ENCODE measurements at places on chromosomes 5 and 9.

GRCh38 chr9:136667214-136667939 lies 4.7 kb downstream of the EGFL7 start:
- DNase-seq: no peak

DNA sequence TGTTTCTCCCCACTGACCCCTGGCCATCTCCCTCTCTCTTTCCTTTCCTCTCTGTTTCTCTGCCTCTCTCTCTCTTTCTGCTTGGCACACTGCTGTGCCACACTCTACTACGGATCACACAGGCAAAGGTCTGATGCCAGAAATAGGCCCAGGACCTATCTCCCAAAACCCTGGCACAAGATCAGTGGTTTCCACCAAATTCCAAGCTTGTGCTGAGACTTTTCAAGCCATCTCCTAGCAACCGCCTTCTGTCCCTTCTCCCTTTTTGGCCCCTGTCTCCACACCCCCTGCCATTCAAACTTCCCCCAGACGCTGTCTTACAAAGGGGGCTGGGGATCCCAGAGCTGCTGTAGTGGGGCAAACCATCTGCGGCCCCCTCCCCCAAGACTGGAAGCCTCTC lies 38.5 kb upstream of the RARS1 start:
- DNase-seq: no peak

DNA sequence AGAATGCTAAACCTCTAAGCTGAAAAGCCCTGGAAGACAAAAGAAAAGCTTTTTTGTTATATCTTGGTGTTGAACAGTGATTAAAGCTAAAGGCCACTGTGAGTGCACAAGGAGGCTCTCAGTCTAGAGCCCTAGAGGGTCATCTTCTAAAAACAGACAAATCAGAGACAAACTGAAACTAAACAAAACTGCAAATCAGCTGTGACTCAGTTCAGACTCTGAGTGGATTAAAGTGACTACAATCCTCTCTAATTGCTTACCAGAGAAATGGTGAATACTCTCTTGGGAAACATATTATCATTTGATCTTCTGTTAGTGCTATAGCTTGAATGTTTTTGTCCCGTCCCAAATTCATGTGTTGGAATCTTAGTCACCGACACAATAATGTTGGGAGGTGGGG lies 491.9 kb downstream of the CDH18 start:
- no peak for DNase-seq

GRCh38 chr5:160835818-160836528 lies 16.0 kb downstream of the ATP10B start:
- no peak for DNase-seq

DNA sequence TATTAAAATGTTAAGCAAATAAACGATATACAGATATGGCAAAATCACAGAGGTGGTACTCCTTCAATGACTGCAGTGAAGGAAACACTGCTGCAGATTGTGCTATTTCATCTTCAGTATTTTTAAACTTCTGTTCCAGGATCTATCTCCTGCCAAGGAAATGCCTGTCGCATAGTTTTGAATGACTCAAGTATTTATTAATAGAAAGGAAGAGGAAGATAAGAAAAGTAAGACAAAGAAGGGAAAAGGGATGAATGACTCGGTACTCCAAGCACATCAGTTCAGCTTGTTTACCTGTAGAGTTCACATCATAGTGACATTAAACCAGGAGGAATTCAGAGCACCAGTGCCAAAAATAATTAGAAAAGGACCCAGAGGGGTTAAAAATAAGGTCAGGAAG lies 5.1 kb upstream of the GPX8 start:
- DNase-seq: no peak

- no peak for DNase-seq
Observed at GRCh38 chr5:178671602-178672144, 44.8 kb upstream of the CLK4 start.

DNA sequence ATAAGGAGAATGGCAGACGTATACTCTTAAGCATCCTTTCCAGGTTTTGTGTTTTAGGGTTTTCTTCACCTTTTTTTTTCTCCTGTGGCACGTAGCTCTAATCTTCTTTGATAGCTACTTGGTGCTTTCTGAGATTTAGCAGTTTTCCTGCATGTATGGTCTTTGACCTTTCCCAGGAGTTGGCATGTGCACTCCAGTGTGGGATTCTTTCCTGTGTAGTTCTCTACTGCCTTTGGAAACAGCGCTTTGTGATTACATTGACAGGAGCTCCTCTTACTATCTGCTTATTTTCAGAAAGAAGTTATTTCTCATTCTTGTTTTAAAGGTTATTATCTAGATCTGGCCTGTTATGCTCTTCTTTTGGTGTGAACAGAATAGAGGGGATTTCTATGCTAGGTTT lies 65.5 kb downstream of the UNC13B start:
- DNase-seq: no peak

- DNase-seq: no peak
Observed at GRCh38 chr5:175679411-175679810, 21.5 kb downstream of the HRH2 start.

GRCh38 chr5:163165277-163165676 lies 272.1 kb upstream of the CCNG1 start:
- DNase-seq: no peak

DNA sequence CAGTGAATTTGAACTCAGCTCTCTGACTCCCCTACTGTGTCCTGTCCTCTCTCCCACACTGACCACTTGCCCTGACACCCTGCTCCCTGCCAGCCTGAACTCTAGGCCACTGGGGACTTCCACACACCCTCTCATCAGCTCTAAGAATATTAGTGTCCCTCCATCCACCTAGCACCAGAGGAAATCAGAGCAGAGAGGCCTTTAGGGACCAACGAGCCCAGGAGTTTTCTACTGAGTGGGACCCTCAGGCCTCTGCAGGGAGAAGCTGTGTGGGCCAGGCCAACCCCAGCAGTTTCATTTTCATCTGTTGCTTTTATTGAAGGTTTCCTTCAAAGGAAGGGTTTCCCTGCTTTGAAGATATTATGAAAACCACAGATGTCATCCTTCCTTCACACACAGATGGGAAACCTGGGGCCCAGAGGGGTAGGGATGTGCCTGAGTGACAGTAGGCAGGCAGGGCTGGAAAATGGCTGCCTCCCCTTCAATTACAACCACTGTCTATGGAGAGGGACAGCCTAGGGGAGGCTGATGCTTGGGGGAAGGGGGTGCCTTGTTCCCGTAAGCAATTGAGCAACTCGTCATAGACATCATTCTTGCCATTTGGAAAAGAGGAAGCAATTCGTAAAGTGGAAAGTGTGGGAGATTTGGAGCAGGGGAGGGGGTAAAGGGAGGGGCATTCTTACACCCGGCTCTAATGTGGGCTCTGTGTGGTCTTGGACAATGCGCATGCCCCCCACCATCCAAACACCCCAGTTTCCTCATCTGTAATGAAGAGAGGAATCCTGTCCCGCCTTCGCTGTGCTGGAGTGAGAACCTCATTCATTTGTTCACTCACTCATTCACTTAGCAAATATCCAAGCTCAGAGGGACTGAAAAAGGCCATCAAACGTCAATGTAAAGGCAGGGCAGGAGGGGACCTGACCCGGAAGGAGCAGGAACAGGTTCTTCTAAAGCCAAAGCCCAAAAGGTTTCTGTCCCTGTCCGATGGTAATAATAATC lies 3.9 kb downstream of the GLIPR2 start:
- peak; percentile 65 for DNase-seq

DNA sequence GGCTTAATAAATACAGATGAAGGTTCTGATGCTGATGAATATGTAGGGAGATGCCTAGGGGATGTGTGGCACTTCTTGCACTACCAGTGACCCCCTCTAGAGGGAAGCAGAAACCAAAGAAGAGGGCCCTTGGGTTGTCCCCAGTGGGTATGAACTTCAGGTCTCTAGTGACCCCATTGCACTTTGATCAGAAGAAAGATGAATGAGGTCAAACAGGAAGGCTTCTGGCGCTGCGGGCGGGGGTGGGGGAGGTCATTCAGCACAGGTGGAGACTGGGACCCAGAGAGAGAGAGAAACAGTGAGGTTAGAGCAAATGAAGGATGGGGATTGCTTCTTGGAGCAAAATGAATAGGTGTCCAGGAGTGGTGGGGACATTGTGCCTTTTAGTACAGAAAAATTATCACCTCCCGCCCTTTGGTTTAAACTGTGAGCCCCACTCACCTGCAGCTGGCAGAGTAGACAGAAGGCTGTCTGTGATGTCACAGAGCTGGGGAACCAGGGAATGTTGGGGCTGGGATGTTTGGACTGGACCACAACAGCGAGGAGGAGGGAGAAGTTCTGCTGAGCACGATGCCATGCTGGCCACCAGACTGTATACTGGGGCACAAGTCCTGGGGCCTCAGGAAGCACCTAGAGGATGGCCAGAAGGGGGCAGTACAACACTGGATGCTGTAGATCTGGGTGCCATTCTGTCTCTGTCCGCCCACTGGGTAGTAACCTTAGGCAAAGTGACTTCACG lies at the start of gene TEX48:
TEX48 (minus strand) TSS at position 599 of the 739 bp plus-strand sequence. CDS start 10,469 bp downstream, outside the sequence.
- DNase-seq: peak; percentile 77

GRCh38 chr5:10307206-10308148 lies at the start of gene CMBL:
Gene CMBL (minus strand): TSS chr5:10307902. CDS start chr5:10290762, 17,140 bp downstream.
- no peak for DNase-seq

- no peak for DNase-seq
Observed at GRCh38 chr9:28365728-28366127, 792.4 kb upstream of the C9orf72 start.

DNA sequence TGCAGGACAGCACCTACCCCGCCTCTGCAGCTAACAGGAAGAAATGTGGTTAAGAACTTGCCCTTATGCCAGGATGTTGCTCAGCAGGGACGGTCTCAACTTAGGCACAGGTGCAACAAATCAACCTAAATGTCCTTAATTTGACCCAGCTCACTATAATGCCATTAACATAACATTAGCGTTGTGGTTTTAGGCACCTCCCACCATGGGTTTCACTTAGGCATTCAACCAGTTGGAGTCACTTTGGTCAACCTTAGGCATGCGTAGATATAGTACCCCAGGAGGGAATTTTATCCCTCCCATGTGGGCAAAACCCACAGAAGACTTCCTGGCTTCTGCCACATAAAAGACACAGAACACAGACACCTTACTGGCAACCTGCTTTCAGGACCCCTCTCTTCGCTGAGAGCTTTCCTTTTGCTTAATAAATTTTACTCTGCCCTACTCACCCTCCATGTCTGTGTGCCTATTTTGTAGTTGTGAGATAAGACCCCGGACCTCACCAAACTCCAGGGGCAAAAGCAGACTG lies 8.7 kb upstream of the ERAP1 start:
- DNase-seq: peak; percentile 63

- DNase-seq: no peak
Observed at GRCh38 chr5:165573445-165573844, 2068.0 kb downstream of the MAT2B start.

DNA sequence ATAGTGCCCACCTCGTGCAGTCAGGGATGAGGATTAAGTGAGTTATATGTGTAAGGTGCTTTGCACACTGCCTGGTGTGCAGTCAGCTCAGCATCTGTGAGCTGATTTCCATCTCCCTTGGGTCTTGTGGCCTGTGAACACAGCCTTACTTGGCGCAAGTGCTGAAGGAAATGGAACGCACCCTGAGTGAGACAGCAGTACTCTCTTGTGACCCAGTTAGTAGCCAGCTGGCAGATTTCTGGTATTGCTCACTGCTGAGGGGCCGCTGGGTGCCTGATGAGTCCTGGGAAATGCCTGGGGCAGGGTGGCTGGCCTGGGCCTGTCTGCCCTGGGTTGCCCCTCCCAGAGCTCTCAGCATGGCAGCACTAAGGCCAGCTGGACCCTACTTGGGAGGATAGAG lies 90.9 kb upstream of the BOD1 start:
- peak; percentile 19 for DNase-seq

DNA sequence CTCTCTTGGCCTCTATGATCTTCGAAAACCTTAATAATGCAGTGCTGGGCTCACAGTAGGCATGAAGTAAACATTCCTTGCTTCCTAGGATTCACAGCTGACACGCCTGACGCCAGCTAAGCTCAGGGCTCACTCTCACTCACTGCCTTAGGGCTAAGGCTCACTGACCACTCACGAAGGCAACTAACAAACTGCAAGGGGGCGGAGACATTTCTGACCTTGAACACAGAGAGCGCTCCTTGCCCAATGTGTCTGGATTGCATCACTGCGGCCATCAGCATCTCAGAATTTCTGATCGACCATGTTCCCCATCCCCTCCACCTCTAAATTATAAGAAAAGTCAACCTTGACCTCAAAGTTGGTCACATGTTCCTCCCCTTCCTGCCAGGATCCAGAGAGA lies 372.6 kb downstream of the EBF1 start:
- no peak for DNase-seq

DNA sequence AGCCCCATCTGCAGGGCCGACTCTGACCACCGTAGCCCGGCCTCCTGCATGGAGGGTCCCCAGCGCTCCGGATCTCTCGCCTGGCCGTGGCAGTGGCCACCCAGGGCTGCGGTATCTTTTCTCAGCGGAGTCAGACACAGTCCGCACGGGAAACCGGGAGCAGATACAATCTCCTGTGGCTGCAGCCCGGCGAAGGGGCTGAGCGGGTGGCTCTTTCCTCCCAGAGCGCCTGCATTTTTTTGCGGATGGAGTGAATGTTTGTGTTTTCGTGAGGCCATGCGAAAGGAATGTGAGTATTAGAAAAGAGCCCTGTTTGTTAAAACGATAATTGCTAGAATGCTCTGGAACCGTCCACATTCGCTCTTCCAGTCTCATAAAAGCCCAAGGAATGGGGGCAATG lies 53.4 kb upstream of the PTCH1 start:
- DNase-seq: no peak

DNA sequence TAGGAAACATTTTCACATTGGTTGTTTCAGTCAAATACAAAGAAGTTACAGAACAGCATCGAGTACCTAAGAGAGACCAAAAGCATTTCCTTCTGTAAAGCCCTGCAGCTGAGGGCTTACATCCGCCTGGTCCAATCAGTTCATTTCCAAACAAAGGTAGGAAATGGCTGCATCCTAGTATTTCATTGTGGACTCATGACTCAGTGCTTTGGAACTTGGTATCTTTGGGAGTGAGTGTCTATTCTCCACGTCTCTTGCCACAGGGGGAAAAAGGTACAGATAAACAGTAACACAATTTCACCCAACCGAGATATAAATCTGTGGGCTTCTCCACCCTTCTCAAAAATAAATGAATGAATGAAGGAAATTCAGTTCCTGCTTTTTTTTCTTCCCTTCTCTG lies 75.4 kb downstream of the NFIB start:
- no peak for DNase-seq

- DNase-seq: no peak
Observed at GRCh38 chr5:2912741-2913140, 161.3 kb upstream of the IRX2 start.

DNA sequence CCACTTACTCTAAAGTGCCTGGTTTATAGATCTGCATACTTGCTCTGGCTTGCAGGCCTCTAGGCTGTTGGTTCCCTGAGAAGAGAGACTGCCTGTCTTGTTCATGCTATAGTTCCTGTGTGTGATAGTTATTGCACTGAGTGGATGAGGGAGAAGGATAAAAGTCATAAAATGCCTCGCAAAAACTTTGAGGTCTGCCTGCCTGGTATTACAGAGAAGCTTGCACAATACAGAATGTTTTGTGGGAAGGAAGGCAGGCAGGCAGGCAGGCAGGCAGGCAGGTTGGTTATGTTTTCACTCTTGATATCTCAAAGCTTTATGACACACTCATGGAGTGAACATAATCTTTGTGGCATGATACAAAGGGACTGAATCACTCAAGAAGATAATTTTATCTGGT lies 287.1 kb downstream of the SLIT3 start:
- no peak for DNase-seq

Data from CD4-positive, alpha-beta T cell treated with Interferon alpha-2 for 1 hour (primary cell).